Activated CD4-positive, CD25-positive, alpha-beta regulatory T cell treated with anti-CD3 and anti-CD28 coated beads, Interleukin-2, amount 50 U/mL, for 72 hours (primary cell): ENCODE measurements at places on chromosomes 13 and 19.
A peak's percentile ranks its signal among the peaks of the same experiment; 100 is the strongest.

- DNase-seq = no peak
Observed at GRCh38 chr13:30212256-30212655, 95.1 kb downstream of the KATNAL1 start.

DNA sequence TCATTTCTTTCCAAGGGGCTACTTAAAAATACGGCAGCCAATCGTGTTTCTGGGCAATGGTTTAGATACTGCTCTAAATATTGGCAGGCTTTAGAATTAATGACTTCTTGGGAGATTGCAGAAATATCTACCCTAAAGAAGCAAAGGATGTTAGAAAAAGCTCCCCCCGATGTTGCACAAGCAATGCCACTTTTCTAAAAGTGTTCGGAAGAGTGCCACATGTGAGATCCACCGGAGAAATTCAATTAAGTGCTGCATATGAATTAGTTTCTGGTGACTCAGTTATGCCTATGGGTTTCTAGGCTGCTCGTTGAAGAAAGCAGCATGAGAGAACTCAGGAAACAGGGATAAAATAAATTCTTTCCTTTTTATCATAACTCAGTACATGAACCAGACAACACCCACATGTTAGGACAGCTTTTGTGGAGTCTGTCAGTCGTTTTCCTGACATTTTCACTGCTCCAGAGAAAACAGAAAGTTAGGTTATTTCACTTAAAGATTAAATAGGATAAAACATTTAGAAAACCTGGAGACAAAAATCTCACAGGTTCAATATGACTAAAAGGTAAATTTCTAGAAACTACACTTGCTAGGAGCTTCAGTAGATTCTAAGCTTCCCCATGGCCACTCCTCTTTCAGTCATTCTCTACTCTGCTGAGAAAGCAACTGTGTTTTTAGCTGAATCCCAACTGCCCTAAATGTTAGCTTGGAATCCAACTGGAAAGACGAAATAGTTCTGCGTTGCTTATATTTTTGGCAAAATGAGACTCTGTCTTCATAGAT lies 244.7 kb downstream of the DCLK1 start:
- no peak for DNase-seq

DNA sequence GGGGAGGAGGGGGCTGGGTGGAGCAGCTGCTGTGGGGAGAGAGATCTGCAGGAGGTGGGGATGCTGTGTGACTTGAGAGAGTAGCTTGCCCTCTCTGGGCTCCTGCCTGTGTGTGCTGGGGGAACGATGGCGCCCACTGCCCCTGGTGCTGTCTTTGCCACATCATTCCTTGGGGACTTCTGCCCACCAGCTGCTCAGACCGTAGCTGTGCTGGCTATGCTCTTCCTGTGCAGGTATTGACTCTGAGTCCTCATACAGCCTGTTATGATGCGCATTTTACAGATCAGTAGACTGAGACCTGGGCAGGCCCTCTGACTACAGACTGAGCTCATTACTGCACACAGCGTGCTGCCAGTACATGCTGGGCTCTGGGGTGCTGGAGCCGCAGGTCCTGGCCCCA lies 51.1 kb downstream of the DNM2 start:
- no peak for DNase-seq

DNA sequence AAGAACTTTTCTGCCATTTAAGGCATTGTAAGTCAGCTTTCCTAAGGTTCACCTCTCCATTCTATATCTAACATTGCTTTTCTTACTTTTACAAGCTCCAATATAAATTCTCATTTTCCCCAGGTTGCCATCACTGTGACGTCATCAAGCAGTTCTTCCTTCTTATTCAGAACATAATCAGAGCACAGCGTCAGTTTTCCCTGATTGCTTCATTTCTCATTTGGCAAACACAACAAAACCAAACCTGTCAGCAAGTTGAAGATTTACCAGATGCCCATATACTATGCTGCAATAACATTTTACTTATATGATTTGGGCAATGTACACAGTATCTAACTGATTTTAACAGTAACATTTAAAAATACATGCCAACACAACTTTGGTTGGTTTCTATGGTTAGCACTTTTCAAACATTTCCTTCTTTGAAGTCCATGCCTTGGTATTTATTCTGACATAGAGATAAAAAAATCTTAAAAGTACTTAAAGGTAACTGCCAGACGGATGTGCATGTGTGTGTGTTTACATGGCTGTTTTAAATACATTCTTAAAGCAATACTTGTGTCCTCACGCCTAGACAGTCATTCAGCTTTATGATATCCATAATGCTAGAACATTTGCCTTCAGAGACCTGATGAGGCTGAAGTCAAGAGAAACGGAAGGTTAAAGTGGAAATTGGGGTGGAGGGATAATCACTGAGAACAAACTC lies 264.0 kb downstream of the KLF12 start:
- DNase-seq = no peak

DNA sequence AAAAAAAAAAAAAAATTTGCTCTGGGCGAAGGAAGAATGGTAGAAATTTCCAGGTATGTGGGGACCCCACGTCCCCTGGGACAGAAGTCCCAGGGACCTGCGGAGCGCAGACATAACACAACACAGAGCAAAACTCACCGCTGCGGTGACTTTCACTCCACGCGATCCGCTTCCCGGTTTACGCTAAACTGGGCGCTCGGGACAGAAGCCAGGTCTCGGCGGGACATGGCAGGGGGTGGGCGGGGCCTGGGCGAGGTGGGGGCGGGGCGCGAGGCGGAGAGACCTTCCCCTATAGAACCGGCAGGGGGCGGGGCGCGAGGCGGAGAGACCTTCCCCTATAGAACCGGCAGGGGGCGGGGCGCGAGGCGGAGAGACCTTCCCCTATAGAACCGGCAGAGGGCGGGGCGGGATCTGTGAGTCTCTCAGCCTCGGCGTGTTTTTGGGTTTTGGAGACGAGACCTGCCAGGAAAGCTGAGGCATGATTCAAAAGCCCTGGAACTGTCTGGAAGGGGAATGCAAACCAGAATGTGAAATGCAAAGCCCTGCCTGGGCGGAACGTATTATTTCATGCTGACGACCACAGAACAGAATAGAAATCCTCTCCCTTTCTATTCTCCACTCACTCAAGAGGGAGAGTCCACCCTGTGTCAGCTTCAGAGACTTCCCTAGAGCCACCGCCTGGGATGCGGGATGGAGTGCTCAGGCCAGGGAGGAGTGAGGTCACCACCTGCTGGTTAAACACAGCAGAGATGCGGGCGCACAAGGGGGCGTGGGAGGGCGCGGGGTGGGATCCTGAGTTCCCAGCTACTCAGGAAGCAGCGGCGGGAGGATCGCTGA lies 20.2 kb upstream of the ERVV-1 start:
- peak; percentile 83 for DNase-seq

GRCh38 chr19:12163826-12164225 lies 930 bp downstream of the ZNF136 start:
- no peak for DNase-seq

DNA sequence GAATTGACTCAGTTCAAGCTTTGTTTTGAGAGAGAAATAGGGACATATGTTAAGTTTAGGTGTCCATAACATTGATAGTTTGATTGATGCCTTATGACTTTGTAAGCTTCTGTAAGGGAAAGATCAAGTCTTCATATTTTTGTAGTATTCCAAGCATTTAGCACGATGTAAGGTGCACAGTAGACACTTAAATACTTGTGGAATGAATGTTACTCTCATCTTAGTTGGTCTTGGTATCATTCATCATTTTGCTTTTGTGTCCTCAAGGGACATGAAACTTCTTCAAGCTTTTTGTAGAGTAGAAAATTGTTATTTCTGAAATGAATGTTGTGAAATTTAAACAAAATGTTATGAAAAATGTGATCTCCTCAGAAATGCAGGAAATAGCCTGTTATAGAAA lies 10.1 kb downstream of the TDRD3 start:
- DNase-seq = no peak

GRCh38 chr13:41668130-41668757 lies 210.9 kb downstream of the RGCC start:
- DNase-seq = no peak

- no peak for DNase-seq
Observed at GRCh38 chr13:94351292-94351990, 128.0 kb downstream of the DCT start.

DNA sequence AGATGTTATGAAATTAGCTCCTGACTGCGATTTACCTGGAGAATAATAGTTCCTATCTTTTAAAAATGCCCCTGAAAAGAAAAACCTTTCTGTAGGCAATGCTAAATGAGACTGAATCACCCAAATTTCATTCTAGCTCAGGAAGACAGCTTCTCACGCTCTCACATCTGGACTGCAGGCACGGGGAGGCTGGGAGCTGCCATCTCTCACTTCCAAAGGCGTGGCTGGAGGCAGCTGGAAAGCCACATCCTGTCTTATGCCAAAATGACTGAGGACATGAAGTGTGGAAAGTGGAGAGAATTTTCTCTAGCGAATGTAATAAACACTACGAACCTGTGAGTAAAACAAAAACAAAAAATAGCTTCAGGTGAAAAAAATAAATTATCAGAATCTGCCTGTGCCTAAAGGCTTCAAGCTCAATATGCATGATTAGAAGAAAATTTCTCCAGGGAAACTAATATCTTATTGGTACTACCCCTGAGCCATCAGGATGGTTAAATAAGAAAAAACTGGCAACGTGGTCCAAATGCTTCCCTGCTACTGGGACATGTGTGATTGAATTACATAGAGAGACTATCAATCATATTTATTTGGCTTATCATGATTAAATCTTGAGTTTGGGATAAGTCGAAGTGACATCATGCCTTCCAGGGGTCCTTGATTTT lies 58.1 kb upstream of the UBL3 start:
- no peak for DNase-seq

DNA sequence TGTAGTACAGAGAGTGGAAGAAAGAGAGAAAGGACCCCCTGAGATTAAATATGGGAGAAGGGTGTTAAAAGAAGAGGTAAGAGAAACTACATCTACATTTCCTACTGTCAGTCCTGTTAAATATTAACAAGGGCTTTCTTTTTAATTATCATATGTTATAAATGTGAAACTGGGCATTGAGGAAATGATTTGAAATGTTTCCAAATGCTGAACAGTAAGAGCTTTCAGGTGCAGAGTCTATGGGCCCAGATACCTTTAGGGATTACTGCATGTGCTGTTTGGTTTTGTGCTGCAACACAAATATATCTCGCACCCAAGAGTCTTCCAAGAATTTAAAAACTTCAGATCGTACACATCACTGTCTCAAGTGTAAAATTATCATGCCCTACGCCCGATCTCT lies 176.3 kb downstream of the RBM26 start:
- no peak for DNase-seq

DNA sequence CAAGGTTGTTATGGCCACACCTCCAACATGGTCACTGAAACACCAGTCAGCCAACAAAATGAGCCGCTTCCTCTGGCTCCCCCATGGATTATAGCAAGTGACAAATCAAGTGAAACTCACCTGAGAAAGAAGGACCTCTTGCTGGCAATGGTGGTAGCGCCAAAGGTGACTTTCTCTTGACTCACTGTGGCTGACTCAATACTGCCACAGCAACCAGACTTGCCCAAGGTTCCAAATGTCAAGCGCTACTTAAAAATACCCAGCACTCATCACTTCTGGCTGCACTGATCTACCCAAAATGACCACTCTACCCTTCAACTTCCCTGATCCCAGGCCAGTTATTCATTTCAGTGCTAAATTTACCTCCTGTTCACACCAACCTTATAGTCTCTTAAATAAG lies 495.5 kb downstream of the FOXO1 start:
- peak; percentile 44 for DNase-seq

GRCh38 chr13:114088234-114088633 lies 44.2 kb downstream of the RASA3 start:
- DNase-seq = no peak

DNA sequence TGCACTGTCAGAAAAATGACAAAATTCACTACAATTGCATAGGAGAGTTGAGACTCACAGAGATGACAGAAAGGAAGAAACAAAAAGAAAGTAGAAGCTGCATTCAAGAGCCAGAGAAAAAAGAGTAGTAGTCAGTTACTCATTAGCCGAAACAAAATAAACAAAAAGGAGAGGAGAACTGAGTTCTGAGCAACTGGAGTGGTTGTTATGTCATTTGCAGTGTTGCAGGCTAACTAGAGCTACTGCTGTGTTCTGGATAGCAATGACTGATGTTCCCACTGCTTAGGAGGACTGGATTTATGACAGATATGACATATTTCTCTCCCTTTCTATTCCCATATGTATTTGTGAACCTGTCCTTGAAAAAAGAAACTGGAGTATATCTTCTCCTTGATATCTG lies 482.6 kb downstream of the RFC3 start:
- no peak for DNase-seq

DNA sequence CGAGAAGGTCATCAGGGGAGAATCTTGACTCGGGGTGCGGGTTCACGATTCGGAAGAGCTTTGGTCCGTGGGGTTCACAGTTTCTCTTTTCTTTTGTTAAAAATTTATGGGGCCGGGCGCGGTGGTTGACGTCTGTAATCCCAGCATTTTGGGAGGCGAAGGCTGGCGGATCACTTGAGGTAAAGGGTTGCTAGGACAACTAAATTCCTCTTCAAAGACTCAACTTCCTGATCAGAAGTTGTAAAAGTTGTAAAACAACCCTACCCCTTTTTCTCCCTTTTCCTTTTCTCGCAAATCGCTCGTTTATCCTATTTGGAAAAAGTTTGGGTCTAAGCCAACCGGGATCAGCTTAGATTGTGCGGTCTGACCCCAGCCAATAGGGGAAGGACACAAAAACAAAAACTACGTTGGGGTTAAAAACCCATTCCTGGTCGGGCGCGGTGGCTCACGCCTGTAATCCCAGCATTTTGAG lies 673 bp downstream of the ZNF486 start:
- no peak for DNase-seq

DNA sequence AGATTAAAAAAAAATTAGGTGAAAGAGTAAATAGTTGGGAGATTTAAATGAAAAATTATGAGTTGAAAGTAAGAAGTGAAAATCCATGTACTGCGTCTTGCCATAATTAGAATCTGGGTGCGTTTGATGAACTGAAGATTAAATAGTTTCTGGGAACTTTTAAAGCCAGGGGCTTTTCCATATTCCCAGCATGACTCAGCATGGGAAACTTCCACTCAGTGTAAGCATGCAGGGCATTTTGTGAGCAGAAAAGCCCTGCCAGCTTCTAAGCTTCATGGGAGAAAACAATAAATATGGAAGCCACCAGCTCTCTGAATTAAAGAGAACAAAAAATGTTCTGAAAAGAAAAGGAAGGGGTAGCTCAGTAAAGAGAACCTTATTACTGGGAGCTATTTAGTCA lies 62.0 kb upstream of the EDNRB start:
- DNase-seq = no peak

DNA sequence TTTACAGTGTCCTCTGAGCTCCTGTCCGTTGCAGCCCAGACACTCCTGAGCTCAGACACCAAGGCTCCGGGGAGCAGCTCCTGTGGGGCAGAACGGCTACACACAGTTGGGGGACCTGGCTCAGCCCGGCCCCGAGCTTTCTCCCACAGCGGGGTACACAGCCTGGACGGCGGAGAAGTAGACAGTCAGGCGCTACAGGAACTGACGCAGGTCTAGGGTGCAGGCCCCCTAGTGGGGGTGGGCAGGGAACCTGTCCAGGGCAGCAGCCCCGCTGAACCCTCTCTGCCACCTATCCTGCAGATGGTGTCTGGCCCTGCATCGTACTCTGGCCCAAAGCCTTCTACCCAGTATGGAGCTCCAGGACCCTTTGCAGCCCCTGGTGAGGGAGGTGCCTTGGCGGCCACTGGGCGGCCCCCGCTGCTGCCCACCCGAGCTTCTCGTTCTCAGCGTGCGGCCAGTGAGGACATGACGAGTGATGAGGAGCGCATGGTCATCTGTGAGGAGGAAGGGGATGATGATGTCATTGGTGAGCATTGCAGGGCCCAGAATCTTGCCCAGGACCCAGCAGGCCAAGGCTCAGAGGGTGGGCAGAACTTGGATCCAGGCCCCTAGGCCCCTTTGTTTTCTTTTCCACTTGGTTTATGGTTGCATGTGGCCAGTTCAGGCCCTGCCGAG lies 12.9 kb upstream of the PRR19 start:
- DNase-seq = no peak
